B cell (primary cell): ENCODE measurements at places on chromosomes 11 and 22. TPM values are rescaled to one million over a fixed set of nuclear protein-coding genes. Genes with fewer than 3 reads are reported as not detected.

DNA sequence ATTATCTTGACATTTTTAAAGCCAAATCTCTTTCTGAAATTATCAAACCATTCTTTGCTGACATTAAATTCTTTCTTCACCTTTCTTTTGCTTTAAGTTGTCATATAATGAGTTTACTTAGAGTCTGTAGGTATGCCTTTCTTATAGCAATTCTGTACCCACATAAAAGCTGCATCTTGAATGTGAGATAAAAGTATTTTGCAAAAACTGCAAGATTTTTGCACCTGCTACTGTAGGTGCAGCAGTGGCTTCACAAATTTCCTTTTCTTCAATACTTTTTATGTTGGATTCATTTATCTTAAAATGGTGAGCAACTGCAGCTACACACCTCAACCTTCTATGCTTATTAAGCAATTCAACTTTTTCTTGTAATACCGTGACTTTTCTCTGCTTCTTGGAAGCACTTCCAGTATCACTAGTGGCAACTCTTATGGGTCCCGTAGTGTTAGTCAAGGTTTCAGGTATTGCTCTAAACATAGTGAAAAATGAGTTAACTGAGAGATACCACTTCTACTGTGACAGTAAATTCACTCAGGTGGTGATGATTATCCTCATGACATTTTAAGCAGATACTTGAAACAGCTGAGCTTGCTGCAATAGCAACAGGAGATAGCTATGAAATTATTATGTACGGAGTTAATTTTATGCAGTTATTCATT lies 18.8 kb downstream of the ZFP91 start:
- peaks cover 1% of the 10 kb centered on the region for H3K36me3 ChIP-seq
- peaks cover 22% of the 10 kb centered on the region for H3K4me1 ChIP-seq
- no peak for DNase-seq
- no peak overlapping the region for H3K4me3 ChIP-seq
- H3K27me3 ChIP-seq: no peaks in the 10 kb centered on the region

FOXR1 gene
- not detected in 2 replicates for total RNA-seq

DNA sequence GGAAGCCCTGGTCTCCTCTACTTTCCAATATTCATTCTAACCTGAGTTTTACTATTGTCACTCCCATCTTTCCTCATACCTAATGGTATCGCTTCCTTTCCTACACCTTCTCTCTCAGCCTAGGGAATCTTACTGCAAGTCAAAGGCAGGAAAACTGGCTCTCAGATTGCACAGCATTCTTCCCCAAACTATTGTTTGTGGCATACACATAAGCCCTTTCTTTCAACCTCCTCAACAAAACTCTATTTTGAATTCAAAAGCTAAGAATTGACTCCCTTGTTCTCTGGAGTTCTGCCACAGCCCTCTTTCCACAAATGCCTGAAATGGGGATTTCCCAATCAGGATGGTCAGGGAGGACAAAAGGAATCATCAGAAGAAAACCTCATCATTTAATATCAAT lies 181.5 kb downstream of the FAM76B start:
- H3K36me3 ChIP-seq: no peaks in the 10 kb centered on the region
- DNase-seq: no peak
- peaks cover 7% of the 10 kb centered on the region for H3K4me1 ChIP-seq
- H3K4me3 ChIP-seq: no peak overlapping the region
- H3K27me3 ChIP-seq: no peaks in the 10 kb centered on the region

GRCh38 chr11:132278801-132279574 lies 908.6 kb downstream of the NTM start:
- no peaks in the 10 kb centered on the region for H3K36me3 ChIP-seq
- H3K4me3 ChIP-seq: no peak overlapping the region
- H3K4me1 ChIP-seq: no peaks in the 10 kb centered on the region

GRCh38 chr11:66934950-66935779 lies 23.0 kb downstream of the PC start:
- no peak overlapping the region for H3K4me3 ChIP-seq
- H3K27me3 ChIP-seq: no peaks in the 10 kb centered on the region
- no peak for DNase-seq
- no peak overlapping the region for H3K27ac ChIP-seq

- H3K4me3 ChIP-seq: no peak overlapping the region
- H3K27ac ChIP-seq: no peak overlapping the region
- no peaks in the 10 kb centered on the region for H3K36me3 ChIP-seq
Measured at GRCh38 chr11:9025101-9025850, 21.5 kb upstream of the NRIP3 start.

DNA sequence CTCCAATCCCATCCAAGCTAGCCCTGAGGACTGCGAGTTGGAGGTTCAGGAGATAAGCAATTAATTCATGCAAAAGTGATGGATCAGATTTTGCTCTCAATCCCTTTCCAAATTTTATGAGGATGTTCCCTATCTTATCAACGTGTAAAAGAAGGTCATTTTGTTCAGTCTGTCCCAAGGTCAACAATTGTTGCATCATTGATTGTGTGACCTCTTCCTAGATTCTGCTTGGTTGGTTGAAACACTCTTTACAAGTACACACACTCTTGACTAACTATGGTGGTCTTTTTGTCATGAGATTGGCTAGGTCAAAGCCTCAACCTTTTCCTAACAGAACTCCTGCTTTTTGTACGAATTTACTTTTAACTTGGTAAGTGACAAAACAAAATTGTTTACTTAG lies 41.7 kb downstream of the COMMD9 start:
- no peaks in the 10 kb centered on the region for H3K4me1 ChIP-seq
- no peak overlapping the region for H3K4me3 ChIP-seq
- H3K27me3 ChIP-seq: peaks cover 13% of the 10 kb centered on the region

DNA sequence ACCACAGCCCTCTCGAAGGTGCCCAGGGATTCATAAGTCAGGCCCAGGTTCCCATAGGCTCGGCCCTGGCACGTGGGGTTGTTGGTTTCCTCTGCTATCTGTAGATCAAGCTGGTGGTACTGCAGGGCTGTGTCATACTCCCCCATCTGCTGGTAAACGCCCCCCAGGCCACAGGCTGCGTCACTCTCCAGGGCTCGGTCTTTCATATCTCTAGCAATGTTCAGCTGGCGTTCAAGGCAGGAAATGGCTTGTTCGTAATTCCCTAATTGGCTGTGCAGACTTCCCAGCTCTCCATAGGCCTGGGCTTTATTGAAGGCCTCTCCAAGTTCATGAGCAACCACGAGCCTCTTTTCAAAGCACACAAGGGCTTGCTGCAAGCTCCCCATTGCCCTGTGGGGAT lies 186.4 kb upstream of the PITPNB start:
- H3K27me3 ChIP-seq: no peaks in the 10 kb centered on the region
- no peaks in the 10 kb centered on the region for H3K4me1 ChIP-seq
- DNase-seq: no peak
- H3K36me3 ChIP-seq: no peaks in the 10 kb centered on the region
- H3K4me3 ChIP-seq: no peak overlapping the region

APOC3 gene
- not detected in 2 replicates for total RNA-seq

OR2AG1 gene
- not detected in 2 replicates for total RNA-seq
